ENCODE measurements at places on chromosomes 7 and 10.

GRCh38 chr10:21528236-21529031, 3.0 kb upstream of the SKIDA1 start:
- peak; percentile 69 for DNase-seq

DNA sequence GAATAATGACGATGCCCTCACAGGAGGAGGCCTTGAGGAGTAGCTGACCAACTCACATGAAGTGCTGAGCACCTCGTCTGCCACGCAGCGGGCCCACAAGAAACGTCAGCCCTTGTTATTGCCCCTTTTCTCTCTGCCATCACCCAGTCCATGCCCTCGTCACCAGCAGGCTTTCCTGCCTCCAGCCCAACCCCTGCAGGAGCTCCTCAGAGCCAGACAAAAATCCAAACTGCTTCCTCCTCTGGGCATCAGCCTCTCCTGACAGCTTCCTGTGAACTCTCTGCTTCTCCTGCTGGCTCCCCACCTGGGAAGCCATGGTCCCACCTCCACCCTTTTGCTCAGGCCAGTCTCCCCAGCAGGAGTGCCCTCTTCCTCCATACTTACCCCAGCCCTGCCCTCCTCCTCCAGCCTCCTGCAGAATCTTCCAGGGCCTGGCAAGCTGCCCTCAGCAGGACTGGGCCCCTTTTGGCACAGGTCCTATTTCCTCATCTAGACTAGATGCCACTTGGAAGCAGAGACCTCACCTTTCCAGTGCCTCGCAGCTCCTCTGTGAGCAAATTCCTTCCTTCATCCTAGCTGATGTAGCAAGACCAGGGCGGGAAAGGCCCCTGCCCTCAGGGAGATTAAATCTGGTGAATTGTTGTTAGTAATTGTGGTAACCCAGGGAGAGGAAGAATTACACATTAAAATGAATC, 115.1 kb downstream of the C10orf105 start:
- DNase-seq = no peak

DNA sequence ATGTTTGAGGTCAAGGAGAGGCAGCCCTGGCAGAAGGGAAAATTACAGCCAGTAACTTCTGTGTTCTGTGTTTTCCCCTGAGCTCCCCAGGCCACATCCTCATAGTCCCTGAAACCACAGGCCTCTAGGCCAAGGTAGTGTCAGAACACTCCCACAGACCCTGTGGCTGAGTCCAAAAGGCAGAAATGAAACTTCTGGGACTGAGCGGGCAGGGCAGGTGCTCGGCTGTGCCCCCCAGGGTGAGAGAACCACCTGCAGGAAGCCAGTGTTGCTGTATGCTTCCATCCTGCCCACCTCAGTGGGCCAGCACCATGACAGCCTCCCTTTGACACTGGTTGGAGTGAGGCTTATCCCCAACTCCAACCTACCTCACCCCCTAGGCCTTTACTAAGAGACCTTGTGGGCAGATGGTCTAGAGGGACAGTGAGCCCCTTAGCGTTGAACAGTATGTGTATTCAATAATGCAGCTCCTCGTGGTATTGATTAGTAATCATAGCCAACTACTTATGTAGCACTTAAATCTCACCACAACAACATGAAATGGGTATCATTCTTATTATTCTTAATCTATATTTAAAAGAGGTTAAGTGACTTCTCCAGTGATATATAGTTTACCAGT, 30.3 kb downstream of the PIK3CG start:
- no peak for DNase-seq

DNA sequence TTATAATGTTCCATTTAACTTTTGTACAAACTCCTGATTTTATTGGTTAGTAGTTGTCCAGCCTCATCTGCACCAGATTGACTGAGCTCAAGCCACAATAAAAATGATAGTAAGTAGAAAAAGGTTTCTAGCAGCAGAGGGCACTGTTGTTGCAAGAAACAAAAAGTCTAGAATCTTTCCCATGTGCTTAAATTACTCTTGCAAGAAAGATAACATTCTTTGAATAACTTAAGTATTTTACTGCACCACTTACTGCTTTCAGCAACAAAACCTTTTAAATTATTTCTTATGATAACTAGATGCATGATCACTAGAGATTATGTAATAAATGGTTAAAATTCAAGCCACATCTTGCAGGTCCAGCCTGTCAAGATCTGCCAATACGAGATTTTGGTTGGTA, 27.0 kb downstream of the LMOD2 start:
- peak; percentile 42 for DNase-seq

DNA sequence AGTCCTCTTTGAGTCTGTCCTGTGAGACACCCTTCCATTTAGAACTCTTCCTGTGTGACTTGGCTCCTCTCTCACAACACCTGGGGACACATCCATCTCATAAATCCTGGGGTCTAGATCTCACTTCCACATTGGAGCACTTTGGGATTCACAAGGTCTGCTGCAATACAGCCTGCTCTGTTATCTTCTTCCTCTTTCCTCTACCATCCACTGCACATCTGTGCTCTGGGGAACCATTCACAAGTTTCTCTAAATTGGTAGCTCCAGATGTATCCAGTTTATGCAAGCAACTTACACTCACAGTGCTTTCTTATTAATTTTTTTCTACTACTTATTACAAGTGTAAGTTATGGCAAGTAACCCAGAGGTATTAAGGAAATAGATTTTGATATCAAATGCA, 5.5 kb upstream of the FIGNL1 start:
- no peak for DNase-seq

DNA sequence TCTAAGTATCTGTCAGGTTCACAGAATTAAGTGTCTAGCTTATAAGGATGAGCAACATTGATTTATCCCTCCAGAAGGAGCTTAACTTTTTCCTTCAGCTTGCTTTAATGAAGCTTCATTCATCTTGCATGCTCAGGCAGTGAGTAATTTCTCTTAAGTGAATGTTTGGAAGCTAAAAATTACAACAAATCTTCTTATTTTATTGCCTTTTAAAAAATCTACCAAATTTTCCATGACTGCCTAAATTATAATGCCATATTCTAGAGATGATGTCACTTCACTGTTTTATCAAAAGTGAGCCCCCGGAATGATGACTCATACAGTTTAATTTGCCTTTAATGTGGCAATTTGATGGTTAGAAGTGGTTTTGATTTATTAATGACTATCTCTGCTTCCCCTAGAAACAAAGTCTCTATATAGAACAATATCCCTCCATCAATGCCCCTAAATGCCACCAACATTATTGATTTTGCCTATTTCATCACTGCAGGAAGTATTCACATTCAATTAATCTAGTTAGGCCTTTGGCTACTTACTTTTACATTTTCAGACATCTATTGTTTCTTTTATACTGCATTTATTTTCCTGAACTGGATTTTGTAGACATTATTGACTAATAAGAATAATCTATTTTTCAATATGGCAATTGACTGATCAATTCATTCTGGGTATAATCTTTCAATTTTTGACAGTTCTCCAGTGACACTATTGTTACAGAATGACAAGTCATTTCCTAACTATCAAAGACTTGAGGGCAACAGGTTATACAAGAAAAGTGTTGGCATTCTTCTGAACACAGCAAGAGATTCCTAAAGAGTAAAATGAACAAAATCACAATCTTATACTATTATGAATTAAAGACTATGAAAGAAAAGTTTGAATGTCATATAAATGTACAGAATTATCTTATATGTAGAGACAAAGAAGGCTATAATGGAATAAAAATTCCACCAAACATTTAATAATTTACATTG, 139.3 kb upstream of the ODAD2 start:
- no peak for DNase-seq

Data from globus pallidus (tissue), 1 donor.